ENCODE measurements at places on chromosomes 4 and X.

DNA sequence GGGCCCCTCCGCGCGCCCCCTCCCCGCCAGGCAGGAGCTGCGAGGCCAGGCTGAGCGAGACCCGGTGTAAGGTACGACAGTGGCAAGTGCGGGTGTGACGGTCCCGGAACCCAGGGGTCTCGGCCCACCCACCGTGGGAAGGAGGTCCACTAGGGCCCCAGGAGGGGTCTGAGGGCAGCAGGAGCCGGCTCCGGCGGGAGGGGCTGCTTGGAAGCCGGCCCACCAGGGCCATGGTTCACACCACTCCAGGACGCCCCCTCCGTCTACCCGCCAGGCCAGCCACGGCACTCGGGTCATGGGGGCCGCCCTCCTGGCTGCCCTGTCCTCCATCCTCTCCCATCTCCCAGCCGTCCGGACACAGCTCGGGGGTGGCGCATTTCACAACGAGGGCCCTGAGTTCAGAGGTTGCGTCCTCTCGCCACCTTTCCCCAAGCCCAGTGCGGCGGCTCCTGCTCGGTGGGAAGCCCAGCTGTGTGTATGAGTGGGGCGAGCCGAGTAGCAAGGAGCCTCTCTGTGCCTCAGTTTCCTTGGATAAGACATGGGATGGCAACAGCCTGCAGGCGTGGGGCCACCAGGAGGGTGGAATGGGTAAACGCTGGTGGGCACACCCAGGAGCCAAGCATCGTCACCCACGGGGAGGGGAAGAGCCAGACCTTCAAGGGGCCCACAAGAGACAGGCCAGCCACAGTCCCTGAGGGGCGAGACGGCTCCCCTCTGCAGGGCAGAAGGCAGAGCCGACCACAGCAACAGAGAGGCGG lies 81.3 kb downstream of the FAM53A start:
- no peak for DNase-seq

GRCh38 chr4:168162604-168163003 lies 70.3 kb downstream of the ANXA10 start:
- DNase-seq: no peak

GRCh38 chr4:161696944-161697343 lies 466.9 kb downstream of the FSTL5 start:
- no peak for DNase-seq

- no peak for DNase-seq
Observed at GRCh38 chr4:40987151-40987550, 227.2 kb downstream of the APBB2 start.

DNA sequence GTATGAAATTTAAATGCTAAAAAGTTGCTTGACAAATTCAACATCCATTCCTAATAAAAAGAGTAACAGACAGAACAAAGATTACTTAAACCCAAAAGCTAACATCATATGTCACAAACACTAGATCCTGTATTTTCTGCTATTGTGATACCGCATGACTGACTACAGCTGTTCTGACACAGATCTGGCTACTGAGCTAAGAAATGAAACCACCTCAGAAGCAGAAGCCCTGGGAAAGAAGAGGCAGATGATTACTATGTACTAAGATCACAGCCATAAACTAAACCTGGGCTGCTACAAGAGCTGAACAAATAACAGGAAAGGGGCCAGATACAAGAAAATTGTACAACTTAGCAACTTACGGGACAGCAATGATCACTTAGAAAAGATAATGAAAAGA lies 9.4 kb downstream of the LETM1 start:
- no peak for DNase-seq

DNA sequence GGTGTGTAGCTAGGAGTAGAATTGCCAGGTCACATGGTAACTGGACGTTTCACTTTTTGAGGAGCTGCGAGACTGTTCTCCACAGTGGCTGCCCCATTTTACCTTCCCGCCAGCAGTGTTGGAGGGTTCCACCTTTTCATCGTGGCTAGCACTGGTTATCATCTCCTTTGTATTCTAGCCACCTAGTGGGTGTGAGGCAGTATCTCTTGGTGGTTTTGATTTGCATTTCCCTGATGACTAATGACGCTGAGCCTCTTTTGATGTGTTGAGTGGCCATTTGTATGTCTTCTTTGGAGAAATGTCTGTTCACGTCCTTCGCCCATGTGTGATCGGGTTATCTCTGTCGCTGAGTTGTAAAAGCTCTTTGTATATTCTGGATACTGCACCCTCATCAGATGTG lies 10.6 kb downstream of the ABCD1 start:
- no peak for DNase-seq

DNA sequence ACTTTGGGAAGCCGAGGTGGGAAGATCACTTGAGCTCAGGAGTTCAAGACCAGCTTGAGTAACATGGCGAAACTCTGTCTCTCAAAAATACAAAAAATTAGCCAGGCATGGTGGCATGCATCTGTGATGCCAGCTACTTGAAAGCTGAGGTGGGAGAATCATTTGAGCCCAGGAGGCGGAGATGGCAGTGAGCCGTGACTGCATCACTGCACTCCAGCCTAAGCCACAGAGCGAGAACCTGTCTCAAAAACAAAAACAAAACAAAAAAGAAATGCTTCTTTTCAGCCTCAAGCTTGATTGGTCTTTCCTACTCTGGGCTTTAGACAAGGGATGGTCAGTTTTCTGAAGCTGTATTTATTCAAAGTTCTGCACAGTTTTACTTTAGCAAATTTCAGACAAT lies 15.8 kb upstream of the DHRSX start:
- DNase-seq: no peak

- no peak for DNase-seq
Observed at GRCh38 chrX:74063426-74064155, 240.4 kb upstream of the ZCCHC13 start.

DNA sequence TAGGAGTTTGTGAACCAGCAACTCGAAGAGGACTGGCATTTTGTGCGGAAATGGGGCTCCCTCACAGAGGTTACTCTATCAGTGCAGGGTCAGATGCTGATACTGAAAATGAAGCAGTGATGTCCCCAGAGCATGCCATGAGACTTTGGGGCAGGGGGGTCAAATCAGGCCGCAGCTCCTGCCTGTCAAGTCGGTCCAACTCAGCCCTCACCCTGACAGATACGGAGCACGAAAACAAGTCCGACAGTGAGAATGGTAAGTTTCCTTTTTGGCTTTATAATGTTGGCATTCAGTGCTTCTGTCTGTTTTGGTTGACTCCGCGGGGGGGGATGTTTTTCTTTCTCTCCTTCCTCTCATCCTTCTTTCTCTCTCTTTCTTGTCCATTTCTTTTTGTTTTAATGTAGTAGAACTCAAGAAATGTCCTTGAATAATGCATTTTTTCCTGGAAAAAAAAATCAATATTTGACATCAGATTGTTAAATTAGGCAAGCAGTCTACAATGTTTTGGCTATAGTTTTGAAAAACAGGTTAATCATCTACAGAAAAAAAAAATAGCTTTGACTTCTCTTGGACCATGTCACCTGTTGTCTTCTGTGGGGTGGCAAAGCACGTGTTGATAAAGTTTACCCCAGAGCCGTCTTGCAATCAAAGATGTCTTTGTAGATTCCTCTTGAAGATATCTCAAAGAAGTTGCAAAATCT lies 103.6 kb downstream of the TENM3 start:
- DNase-seq: no peak

DNA sequence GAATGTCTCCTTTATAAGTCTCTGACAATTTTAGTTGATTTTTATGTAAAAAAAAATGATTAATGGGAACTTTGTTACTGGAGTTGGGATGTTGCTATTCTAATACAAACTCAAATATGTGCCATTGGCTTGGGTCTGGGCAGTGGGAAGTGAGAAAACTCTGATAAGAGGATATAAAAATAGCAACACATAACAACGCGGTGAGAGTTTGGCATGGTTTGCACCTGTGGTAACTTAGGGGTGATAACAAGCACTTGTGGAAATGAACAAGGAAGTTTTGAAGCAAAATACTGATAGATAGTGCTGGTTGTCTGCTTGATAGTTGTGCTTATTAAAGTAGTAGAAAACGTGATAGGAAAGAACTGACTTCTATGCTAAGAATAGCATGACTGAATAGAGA lies 743.3 kb upstream of the AGA start:
- no peak for DNase-seq

GRCh38 chr4:7590899-7591298 lies 156.2 kb upstream of the PSAPL1 start:
- no peak for DNase-seq

DNA sequence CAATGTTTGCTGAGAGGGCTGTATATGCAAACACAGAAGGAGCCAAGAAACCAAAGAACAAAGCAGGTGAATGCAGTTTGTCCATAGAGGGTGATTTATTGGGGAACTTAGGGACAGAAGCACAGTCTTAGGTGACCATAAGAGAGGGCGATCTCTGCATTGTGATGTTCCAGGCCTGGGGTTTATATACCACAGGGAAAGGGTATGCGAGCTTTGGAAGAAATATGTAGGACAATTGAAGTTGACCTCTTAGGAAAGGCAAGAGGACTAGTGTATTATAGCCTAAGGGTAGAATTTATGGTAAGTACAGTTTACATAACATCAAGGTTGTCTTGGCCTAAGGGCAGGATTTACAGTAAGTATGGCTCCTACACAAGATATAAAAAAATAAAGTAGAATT lies 27.8 kb downstream of the FAM184B start:
- no peak for DNase-seq

DNA sequence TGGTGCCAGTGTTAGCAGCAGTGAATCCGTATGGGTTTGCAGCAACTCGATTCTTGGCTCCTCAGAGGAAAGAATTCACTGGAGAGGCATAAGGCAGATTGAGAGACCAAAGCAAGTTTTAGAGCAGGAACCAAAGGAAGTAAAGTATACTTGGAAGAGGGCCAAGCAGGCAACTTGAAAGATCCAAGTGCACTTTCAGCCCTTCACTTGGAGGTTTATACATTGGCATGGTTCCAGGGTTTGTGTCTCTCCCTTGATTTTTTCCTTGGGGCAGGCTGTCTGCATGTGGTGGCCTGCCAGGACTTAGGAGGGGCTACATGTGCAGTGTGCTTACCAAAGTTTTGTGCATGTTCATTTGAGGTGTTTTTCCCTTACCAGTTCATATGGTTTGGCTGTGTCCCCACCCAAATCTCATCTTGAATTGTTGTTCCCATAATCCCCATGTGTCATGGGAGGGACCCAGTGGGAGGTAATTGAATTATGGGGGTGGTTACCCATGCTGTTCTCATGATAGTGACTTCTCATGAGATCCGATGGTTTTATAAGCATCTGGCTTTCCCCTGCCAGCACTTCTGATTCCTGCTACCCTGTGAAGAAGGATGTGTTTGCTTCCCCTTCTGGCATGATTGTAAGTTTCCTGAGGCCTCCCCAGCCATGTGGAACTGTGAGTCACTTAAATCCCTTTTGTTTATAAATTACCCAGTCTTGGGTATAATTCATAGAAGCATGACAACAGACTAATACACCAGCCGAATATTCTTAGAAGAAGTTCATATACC lies 86.2 kb upstream of the TSPAN5 start:
- DNase-seq: peak; percentile 23

GRCh38 chrX:124085063-124085462 lies 123.6 kb downstream of the STAG2 start:
- no peak for DNase-seq

- no peak for DNase-seq
Observed at GRCh38 chr4:148786699-148787098, 344.5 kb upstream of the NR3C2 start.

- DNase-seq: no peak
Observed at GRCh38 chr4:86928400-86929255, 6.2 kb upstream of the AFF1 start.

- DNase-seq: no peak
Observed at GRCh38 chr4:150332961-150333360, 249.0 kb upstream of the MAB21L2 start.

GRCh38 chr4:108714880-108715279 lies 48.0 kb downstream of the ETNPPL start:
- no peak for DNase-seq

DNA sequence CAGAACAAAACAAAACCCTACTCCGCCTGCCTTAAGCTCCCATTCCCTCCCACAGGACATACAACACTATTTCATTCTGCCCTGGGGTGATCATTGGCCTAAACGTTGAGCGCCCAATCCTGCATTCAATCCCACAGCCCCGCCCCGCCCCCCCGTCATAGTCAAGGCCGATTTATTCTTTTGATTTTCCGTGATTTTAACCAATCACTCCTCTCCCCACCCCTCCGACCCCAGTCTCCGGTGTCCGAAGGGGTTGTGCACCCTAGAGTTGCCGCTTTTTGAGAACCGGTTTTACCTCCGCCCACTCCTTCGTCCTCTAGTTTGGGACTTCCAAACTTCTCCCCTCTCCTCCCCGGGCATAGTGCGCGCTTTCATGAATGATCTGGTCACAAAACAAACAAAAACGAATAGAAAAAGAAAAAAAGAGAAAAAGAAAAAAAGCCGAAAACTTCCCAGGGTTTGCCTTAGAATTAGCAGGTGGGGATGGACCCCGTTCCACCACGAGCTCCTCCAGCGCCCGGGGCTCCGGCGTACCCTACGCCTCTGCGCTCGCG lies 446 bp upstream of the UBE2A start:
- no peak for DNase-seq

GRCh38 chr4:82681754-82682153 lies 116.8 kb downstream of the SCD5 start:
- DNase-seq: no peak

- no peak for DNase-seq
Observed at GRCh38 chr4:2811830-2812611, 19.1 kb downstream of the SH3BP2 start.

GRCh38 chr4:112031712-112032328 lies 113.4 kb upstream of the FAM241A start:
- peak; percentile 17 for DNase-seq

GRCh38 chrX:76148753-76149152 lies 24.1 kb upstream of the PBDC1 start:
- DNase-seq: peak; percentile 60
